ENCODE measurements at places on chromosomes 1 and 21. TPM values are rescaled to one million over a fixed set of nuclear protein-coding genes. Genes with fewer than 3 reads are reported as not detected.

UBR4 gene
- total RNA-seq = 105 TPM

ANKRD35 gene
- not detected for total RNA-seq

CFAP45 gene
- 0.51 TPM for total RNA-seq

KLHDC7A gene
- 1.5 TPM for total RNA-seq

IRF2BP2 gene
- 131 TPM for total RNA-seq

SH3BGR gene
- total RNA-seq = 1.1 TPM

WNT3A gene
- 0.02 TPM for total RNA-seq

KIRREL1 gene
- 29.3 TPM for total RNA-seq

SLC2A5 gene
- total RNA-seq = 0.17 TPM

AMPD1 gene
- not detected for total RNA-seq

PLA2G2F gene
- total RNA-seq = not detected

Measured in A549 treated with CpdA at 1 μM for 4 hours (cell line).